RPMI7951 (cell line): ENCODE measurements at places on chromosomes 7 and 10.

- DNase-seq, result no peak
Measured at GRCh38 chr7:151677581-151678226, 158.0 kb upstream of the RHEB start.

GRCh38 chr10:92131275-92131820 is 159.5 kb downstream of the CPEB3 start:
- DNase-seq, result no peak

- DNase-seq, result no peak
Measured at GRCh38 chr7:50409856-50410745, 40.0 kb downstream of the FIGNL1 start.

- no peak for DNase-seq
Measured at GRCh38 chr7:33900501-33900900, 4.8 kb upstream of the BMPER start.
